ENCODE measurements at places on chromosomes 1 and 21.

- no peak for DNase-seq
Measured at GRCh38 chr1:224433041-224433691, 1.4 kb downstream of the WDR26 start.

DNA sequence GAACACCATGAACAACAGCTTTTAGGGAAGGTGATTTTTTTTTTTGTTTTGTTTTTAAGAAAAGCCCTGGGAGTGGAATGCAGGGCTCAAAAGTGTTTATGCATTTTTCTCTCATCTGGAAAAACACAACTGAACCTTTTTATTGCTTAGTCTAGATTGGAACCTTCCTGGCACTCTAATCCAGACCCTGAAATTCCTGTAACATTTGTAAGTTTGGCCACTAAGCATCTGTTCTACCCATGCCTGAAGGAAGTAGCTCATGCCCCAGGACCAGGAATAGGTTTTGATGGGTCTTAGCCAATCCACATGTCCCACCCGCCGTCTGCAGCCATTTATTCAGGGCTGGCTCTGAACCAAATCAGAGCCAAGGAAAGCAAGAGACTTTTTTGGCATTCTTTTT lies 39.7 kb upstream of the SLC2A1 start:
- no peak for DNase-seq

DNA sequence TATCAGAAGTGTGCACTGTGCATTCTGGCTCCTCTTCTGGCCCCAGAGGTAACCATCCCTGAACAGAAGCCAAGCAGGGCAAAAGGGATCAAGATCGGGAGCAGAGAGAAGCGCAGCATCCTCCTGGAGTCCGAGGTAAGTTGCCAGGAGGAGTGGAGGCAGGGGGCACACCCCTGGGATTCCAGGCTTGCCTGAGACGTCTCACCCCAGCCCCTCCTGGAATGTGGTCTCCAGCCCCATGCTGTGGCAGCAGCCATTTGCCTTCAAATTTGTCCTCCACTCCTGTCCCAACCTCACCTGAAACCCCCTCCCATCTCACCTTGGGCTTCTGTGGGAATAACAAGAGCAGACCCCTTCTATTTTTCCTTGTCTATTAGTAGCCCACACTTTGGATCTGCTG lies 10.1 kb downstream of the LRRC71 start:
- no peak for DNase-seq

DNA sequence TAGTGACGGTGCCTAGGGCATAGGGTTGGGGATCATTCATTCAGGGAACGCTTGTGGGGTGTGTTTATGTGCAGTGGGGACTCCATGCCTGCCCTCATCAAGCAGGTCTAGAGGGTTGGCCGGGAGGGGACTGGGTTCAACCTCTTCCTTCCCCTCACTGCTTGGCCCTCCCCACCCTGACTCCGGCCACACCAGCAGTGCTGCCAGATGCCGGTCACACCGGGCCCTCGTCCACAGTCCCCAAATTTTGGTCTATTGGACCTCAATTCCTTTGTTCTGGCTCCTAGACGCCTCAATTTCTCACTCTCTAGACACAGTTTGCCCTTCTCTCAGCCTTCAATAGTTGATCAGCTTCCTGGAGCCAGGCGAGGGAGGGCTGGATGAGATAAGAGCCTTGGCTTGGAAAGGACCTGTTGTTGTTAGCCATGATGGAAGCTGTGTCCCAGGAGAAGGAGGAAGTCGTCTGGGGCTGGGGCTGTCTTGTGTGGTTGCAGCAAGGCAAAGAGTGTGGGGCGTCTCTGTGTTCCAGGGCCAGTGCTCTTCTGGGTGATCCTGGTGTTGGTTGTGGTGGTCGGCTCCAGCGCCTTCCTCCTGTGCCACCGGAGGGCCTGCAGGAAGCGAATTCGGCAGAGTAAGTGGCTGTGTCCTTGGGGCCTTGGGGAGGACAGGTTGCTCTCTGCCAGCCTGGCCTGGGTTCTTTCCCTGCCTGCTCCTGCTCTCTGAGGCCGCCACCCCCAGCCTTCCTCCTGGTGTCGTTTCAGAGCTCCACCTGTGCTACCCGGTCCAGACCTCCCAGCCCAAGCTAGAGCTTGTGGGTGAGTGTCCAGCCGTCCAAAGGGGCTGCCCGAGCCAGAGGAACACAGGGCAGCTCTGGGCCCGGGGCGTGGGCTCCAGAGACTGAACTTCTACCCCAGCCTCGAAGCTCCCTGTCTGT lies 41.1 kb upstream of the TNFRSF1B start:
- no peak for DNase-seq

- no peak for DNase-seq
Measured at GRCh38 chr1:27074175-27074780, 61.6 kb upstream of the TENT5B start.

- no peak for DNase-seq
Measured at GRCh38 chr1:52477876-52478275, 73.5 kb downstream of the PRPF38A start.

DNA sequence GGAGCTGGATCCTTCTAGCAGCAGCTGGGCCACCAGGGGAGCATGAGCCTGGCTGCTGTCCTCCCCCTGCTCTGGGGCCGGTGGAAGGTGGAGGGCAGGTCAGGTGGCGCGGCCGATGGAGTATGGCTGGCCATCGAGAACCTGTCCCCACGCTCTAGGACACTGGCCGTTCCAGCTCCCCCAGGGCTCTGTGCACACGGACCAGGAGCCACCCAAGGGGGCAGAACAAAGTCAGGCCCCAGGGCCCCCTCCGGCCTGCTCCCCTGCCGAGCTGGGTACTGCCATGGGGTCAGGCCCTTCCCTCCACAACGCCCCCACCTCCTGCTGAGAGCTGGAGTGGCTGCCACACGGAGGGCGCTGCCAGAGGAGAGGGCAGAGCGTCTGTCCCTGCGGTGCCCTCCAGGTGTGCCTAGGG lies 4.5 kb upstream of the PLCH2 start:
- DNase-seq = no peak

- DNase-seq = no peak
Measured at GRCh38 chr1:246680696-246681130, 43.5 kb upstream of the SCCPDH start.

Measured in NCI-H2081 treated with DMSO at 0.1 percent for 48 hours (cell line).